ENCODE measurements at places on chromosomes 3 and 15. TPM values are rescaled to one million over a fixed set of nuclear protein-coding genes. Genes with fewer than 3 reads are reported as not detected.

Gene RBPMS2
- 0.22 TPM for polyA plus RNA-seq

Gene TNFSF10
- 49.7 TPM for polyA plus RNA-seq

Gene ROPN1
- polyA plus RNA-seq = not detected

Gene ERC2
- not detected for polyA plus RNA-seq

DNA sequence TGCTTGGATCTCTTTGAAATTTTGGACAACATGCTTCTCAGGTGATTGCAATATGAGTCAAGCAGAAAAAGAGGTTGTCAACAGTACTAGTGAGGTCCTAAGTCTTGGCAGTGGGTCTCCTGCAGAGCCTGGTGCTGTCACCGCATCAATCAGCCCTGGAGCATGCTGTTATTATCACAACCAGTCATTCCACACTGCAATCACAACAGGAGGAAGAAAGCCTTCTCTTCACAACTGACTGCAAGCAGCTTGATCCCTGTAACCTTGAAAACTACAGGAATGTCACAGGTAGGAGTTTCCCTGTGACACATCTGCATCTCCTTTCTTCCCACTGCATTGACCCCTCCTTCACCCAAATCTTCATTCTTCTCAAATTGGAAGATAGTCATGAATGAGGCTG lies 451.1 kb upstream of the ATP11B start:
- H3K4me3 ChIP-seq = no peak overlapping the region
- no peaks in the 10 kb centered on the region for H3K36me3 ChIP-seq
- H3K27ac ChIP-seq = no peak overlapping the region
- peaks cover 2% of the 10 kb centered on the region for H3K27me3 ChIP-seq
